ENCODE measurements at places on chromosomes 12 and 14.

- DNase-seq: peak; percentile 35
Observed at GRCh38 chr14:55129428-55130195, 560 bp downstream of the LGALS3 start.

- no peak for DNase-seq
Observed at GRCh38 chr14:55976655-55977054, 141.6 kb upstream of the PELI2 start.

DNA sequence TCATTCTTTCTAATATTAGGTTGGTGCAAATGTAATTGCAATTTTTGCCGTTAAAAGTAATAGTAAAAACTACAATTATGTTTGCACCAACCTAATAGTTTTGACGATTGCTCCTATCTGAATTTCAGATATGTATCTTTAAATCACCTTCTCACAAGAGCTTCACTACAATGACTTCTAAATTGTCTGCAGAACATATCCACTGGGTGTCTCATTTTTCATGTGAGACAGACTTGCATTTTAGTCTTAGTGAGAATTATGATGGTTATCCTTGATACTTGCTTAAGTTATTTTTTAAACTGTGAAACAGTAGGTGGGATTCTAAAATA is 84.6 kb downstream of the ITPR2 start:
- no peak for DNase-seq

- no peak for DNase-seq
Observed at GRCh38 chr14:32421781-32422180, 92.7 kb downstream of the AKAP6 start.

DNA sequence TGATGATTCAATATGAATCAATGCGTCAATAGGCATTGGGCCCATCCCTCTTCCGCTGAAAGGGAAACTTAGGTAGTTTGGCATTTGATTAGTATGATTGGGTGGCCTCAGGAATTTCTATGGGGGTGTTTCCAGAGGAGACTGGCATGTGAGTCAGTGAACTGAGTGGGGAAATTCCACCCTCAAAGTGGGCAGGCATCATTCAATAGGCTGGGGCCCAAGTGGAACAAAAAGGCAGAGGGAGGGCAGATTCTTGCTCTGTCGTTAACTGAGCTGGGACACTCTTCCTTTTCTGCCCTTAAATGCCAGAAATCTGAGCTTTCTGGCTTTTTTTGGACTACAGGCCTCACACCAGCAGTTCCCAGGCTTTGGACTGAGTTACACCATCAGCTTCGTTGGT is 373.5 kb downstream of the RPS29 start:
- no peak for DNase-seq

GRCh38 chr12:119695034-119695433 is 27.1 kb downstream of the PRKAB1 start:
- no peak for DNase-seq

GRCh38 chr12:119692410-119692809 is 24.5 kb downstream of the PRKAB1 start:
- no peak for DNase-seq

DNA sequence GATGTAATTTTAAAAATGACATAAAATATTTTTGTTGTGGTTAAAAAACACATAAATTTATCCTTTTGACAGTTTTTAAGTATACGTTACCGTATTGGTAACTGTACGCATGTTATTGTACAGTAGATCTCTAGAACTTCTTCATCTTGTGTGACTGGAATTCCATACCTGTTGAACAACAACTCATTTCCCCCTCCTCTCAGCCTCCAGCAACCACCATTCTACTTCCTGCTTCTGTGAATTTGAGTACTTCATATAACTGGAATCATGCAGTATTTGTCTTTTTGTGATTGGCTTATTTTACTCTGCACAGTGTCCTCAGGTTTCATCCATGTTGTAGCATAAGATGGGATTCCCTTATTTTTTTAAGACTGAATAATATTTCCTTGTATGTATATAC is 113.6 kb upstream of the ATF1 start:
- no peak for DNase-seq

GRCh38 chr14:37436519-37436918 is 158.5 kb downstream of the FOXA1 start:
- no peak for DNase-seq

GRCh38 chr14:29553427-29553826 is 374.2 kb downstream of the PRKD1 start:
- no peak for DNase-seq

DNA sequence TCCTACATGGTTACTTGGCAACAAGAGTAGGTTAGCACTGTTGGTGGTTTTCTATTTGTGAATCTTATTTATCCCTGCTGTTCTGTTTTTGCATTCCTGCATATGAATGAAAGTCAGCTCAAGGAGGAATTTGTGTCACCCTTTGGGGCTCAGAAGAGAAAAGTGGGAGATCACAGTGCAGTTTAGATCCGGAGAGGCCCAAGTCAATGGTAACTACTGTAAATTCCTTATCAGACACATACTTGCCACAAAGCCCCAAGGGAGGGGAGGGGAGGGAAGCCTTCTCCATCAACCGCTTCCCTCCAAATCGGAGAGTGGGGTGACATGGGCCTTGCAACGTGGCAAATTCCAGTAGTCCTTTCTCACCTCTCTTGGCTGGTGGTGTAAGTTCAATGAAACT is 15.0 kb downstream of the GSG1 start:
- DNase-seq: no peak

- no peak for DNase-seq
Observed at GRCh38 chr12:14322403-14322802, 43.1 kb upstream of the ATF7IP start.

DNA sequence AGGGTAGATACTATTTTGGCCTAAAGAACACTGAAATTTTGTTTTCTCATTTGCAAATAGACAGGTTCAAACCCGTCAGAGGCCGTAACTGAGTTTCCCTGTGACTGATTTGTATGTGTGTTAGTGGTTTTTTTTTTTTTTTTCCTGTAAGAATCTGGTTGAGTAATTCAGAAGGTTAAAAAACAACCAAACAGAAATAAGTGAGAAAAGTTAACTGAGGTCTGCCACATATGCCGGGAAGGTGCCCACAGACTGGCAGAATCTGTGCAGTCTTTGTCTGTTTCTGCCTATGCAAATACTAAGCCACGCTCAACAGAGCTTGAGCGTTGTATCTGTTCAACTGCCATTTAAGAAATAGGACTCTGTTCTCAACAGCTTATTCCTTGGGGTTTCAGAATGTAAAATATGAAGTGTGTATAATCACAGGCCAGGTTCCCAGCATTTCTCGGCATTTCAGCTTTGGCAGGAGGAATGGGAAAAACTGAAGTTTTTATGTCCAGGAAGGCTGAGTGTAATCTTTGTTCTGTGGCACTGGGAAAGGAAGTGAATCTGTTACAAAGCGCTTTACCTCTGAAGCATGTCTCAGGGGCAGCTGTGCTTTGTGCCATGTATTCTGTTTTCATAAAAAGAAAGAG is 181.9 kb downstream of the PRKCH start:
- DNase-seq: no peak

DNA sequence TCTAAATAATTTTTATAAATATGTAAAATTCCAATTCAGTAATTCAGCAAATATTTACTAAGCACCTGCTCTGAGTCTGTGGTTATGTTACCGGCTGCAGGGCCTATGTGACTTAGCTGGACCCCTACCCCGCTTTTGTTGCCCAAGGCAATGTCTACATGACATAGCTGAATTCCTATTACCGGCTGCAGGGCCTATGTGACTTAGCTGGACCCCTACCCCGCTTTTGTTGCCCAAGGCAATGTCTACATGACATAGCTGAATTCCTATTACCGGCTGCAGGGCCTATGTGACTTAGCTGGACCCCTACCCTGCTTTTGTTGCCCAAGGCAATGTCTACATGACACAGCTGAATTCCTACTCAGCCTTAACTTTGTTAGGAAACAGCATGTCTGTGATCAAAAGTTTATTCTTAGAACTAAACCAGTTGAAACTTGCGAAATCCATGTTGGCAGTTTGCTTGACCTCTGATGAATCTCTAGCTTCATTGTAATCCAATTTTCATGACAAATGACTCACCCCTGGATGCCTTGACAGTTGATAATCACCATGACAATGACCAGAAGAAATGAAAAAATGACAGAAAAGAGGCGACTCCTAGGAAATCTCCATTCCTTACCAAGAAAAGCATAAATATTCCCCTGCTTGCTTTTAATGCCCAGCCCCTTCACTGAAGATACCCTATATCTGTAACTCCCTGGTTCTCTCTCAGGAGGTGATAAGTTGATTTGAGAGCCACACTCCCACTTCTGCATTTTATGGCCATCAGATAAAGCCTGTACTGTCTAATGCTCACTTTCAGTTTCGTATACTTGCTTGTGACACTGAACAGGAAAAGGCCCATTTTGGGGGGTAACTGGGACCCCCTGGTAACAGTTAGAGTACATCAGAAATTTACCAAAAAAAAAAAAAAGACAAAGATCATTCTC is 148.4 kb upstream of the SYT10 start:
- DNase-seq: peak; percentile 13

- no peak for DNase-seq
Observed at GRCh38 chr12:97466000-97466399, 3.4 kb downstream of the RMST start.

Data from H4 (cell line).